ENCODE measurements at places on chromosomes 3 and 15.

DNA sequence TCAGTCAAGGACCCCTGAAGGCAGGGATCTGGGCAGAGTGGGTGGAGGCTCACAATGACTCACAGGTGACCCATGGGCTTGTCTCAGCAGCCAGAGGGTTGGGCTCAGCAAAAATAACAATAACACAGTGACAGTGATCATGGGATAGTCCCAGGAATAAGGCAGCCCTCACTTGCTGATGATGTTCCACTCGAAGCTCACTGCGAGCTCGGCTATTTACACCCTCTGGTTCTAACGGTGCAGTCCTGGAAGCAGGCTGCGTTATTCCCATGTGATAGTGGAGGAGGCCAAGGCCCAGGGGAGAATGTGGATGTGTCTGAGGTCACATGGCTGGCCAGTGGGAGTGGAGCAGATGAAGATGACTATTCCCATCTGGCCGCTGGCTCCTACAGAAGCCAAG is 16.2 kb downstream of the CCDC33 start:
- DNase-seq = no peak

DNA sequence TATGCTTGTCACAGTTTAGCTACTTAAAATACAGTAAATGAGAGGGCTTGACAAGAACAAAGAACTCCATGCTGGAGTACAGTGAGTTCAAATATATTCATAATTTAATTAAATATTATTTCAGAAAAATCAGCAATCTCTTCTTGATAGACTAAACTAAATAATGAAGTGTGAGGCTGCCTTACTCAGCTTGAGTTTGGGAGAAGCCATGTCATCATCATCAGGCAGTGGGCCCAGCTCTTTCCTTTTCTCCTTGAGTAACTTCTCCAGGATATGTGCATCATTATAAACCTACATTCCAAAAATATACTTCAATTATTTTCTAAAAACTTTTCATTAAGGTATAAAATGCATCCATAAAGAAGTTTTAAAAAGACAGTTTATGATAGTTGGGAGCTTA is 70.5 kb downstream of the PBRM1 start:
- no peak for DNase-seq

DNA sequence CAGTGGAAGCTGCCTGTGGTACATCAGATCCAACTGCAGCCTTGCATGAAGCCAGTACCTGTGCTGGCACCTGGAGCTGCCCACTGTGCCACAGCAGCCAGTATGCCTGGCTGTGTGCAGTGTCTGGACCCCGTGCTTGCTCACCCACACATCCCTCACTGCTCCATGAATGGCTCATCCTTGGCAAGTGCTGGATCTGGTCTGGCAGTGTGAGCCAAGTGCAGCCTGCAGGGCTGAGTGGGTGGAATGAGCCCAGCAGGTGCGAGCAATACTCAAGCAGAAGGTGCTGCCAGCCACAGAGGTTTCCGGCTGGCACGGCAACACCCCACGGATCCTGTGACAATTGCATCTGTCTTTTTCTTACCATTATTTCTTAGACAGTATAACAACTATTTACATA is 488.2 kb upstream of the ROBO2 start:
- DNase-seq = no peak

- DNase-seq = no peak
These were observed 296.7 kb downstream of the CHST2 start for GRCh38 chr3:143416229-143416628.

DNA sequence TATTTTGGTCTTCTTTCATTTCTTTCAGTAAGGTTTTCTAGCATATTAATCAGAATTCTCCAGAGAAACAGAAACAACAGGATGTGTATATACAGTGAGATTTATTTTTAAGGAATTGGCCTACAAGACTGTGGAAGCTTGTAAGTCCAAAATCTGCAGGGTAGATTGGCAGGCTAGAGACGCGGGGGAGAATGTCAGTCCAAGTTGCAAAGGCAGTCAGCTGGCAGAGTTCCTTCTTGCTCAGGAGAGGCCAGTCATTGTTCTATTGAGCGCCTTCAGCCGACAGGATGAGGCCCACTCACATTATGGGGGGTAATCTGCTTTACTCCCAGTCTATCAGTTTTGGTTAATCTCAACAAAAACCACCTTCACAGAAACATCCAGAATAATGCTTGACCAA is 133.4 kb upstream of the UBE3A start:
- DNase-seq = no peak

DNA sequence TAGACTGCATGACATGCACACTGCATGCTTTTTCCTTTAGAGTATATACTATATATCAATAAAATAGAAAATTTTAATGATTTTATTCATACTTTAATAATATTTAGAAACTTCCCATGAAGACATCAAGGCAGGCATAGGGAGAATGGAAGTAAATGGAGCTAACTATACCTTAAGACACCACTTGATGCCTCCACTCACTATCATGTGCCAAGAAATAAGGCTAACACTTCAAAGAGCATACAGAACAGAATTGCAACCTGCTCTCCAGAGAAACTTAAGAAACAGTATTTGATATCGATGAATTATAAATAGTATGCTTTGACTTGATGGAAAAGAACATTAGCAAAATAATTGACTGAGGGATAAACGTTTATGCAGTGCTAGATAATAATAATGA is 192.6 kb upstream of the MBNL1 start:
- DNase-seq = no peak

- DNase-seq = no peak
These were observed 115.8 kb downstream of the GABRG3 start for GRCh38 chr15:27086805-27087204.

DNA sequence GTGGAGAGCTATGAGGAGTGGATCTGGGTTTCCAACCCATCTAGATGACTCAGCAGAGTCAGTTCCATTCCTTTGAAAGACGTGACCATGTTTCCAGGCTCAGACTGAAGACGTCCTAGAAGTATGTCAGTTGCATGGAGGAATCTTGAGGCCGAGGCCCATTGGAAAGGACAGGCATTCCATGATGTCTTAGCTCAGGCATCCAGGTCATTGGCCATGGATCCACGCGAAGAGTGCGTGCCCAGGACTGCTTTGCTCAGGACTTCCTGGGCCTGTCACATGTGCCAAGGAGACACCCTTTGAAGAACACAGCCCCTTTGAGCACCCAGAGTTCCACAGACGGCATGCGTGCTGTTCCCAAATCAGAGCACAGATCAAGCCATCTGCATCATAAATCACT is 92.3 kb upstream of the ADAMTS17 start:
- DNase-seq = no peak

DNA sequence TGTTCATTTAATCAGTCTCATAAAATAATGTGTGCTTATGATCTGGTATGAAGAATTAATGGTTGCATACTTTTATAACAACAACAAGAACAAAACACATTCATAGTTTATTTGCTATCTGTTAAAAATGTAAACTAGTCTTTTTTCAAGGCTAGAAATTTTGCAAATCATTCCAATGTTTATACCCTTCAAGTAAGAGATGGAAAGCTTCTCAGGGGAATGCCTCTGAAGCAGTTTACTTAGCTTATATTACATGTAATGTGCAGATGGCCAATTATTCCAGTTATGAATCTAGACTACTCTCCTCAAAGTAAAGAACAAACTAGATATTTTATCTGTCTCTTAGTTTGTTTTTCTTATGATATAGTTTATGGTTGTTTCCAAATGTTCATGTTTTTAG is 575.4 kb downstream of the NAALADL2 start:
- no peak for DNase-seq

DNA sequence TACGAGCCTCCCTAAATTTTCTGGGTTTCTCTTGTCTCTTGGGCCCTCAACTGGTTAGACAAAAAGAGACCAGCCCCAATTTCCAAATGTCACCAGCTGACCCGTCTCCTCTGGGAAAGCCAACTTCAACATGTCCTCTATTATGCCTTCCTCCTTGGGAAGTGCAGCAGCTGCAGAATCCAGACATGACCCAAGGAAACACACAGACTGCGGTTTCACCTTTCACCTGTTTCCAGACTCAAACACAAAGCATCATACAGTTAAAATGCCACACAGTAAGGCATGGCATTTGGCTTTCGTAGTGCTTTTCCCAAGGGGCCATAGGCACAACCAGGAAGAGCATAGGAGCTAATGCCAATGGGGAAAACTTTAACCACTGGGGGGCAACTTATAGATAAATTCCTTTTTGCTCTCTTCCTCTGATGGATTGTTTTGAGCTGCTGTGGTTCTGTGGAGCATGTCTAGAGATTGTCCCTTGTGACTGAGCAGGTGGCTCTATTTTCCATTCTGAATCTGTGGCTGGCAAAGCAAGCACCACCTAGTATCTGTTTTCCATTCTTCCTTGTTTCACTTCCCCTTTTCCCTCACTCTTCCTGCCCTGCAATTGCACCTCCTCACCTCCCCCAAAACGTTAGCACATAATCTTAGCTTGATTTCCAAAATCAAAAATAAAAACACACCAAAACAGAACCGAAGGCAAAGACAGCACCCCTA is 49.3 kb downstream of the HHLA2 start:
- DNase-seq = no peak

GRCh38 chr15:54518156-54518882 is 540.1 kb downstream of the UNC13C start:
- no peak for DNase-seq

DNA sequence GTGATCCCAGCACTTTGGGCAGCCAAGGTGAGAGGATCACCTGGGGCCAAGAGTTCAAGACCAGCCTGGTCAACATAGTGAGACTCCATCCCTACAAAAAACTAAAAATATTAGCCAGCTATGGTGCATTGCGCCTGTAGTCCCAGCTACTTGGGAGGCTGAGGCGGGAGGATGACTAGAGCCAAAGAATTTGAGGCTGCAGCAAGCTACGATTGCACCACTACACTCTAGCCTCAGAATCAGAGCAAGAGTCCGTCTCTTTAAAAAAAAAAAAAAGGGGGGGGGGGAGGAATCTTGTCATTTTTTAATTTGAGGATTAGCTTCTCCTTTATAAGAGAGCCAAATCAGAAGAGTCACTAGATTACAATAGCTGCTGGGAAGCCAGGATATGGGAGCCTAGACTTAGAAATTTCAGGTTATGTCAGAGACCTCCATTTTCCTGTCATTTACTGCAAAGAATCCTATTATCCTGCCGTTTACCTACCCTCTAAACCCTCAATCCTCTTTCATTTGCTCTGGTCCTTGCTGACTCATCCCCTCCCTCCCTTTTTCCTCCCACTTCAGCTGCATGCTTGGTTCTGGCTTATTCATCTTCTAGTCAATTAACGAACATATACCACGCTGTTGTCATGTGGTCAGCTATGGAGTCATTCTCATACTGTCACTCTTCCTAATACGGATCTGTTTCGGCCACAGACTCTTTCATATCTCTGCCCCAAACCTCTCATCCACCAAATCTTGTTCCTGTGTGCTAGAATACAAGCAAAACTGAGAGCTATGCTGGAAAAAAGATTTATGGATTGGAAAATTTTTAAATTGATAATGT is 83.8 kb upstream of the PPIB start:
- no peak for DNase-seq

GRCh38 chr3:72169561-72170472 is 384.9 kb upstream of the PROK2 start:
- no peak for DNase-seq

GRCh38 chr3:150132101-150132749 is 161.5 kb upstream of the PFN2 start:
- no peak for DNase-seq

GRCh38 chr3:15367059-15367458 is 34.7 kb upstream of the SH3BP5 start:
- no peak for DNase-seq

DNA sequence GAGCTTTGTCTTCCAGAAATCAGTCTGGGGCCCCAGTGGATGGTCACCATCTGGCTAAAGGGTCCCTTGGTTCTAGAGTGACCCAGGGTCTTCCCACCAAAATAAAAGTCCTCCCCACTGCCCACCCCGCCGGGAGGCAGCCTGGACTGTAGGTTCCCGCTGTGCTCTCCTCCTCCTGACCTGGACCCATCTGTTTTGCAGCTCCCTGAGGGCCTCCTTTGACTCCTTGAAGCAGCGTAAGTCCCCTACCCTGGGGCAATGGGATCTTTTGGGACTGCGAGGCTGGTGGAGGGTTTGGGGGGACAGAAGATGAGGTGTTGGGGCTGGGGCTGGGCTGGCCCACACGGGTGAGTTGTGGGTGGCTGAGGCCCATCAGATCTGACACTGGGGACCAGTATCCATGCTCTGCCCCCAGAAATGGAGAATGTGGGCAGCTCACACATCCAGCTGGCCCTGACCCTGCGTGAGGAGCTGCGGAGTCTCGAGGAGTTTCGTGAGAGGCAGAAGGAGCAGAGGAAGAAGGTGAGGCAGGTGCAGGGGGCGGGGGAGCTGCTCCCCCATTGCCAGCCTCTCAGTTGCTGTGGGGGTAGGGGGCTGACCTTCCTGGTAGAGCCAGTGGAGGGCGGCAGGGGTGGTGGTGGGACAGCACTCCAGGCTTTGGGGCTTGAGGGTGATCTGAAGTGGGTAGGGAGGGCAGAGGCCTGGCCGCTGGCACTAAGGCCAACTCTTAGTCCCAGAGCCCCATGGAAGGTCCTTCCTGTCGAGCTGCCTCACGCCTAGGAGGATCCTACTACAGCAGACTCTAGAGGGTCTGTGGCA is 30.4 kb downstream of the PSTPIP1 start:
- no peak for DNase-seq

GRCh38 chr15:50925281-50925680 is 16.8 kb downstream of the AP4E1 start:
- DNase-seq = no peak

- DNase-seq = no peak
These were observed 21.4 kb upstream of the ABHD17C start for GRCh38 chr15:80673561-80674244.

DNA sequence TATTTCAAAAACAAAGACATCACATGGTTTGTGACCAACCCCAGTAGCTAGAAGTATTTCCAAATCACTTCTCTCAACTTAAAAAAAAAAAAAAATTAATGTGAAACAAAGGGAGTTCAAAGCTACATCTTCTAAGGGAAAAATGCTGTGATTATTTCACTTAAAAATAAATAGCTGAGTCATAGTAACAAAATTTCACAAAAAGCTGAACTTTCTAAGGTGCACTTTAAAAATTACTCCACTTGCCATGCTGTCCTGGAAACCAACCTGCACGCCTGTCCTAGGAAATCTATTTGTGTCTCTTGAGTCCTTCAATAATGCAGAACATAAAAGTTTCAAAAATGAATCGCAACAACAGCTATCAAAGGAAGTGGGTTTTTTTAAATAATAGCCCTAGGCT is 1.8 kb downstream of the ACAP2 start:
- DNase-seq = no peak

- no peak for DNase-seq
These were observed 81.9 kb upstream of the ZBED2 start for GRCh38 chr3:111677007-111677392.

- no peak for DNase-seq
These were observed 151.1 kb downstream of the IL20RB start for GRCh38 chr3:137108699-137109440.
